ENCODE measurements at places on chromosomes 4 and X. TPM values are rescaled to one million over a fixed set of nuclear protein-coding genes. Genes with fewer than 3 reads are reported as not detected.

KLHL2 gene
- total RNA-seq, result 49.2 TPM

SOWAHD gene
- total RNA-seq, result under 0.01 TPM

UGT2B15 gene
- not detected for total RNA-seq

MTMR8 gene
- total RNA-seq, result 1.3 TPM

CXCR3 gene
- not detected for total RNA-seq

PDK3 gene
- 5.3 TPM for total RNA-seq

PLK4 gene
- total RNA-seq, result 1.7 TPM

CXCL8 gene
- total RNA-seq, result 2.9 TPM

USP51 gene
- total RNA-seq, result 0.13 TPM

EGF gene
- 1.1 TPM for total RNA-seq

GLOD5 gene
- total RNA-seq, result not detected

FRMD7 gene
- not detected for total RNA-seq

DCHS2 gene
- not detected for total RNA-seq

TMSB15A gene
- total RNA-seq, result not detected

FUNDC1 gene
- total RNA-seq, result 13.1 TPM

AKAP14 gene
- not detected for total RNA-seq

NWD2 gene
- total RNA-seq, result 0.26 TPM

ZCCHC18 gene
- not detected for total RNA-seq

BEND2 gene
- not detected for total RNA-seq

BST1 gene
- 0.64 TPM for total RNA-seq

UBL4A gene
- total RNA-seq, result 59.2 TPM

MID1IP1 gene
- 157 TPM for total RNA-seq

EMCN gene
- total RNA-seq, result not detected

SPANXA2 gene
- total RNA-seq, result not detected

TMEM35A gene
- total RNA-seq, result not detected

FAM9C gene
- total RNA-seq, result not detected

CT55 gene
- not detected for total RNA-seq

IL2 gene
- not detected for total RNA-seq

USP17L19 gene
- not detected for total RNA-seq

ANK2 gene
- total RNA-seq, result 5.8 TPM

All from bronchial epithelial cell (primary cell).